ENCODE measurements at places on chromosomes 5 and 9.
A peak's percentile ranks its signal among the peaks of the same experiment; 100 is the strongest.

DNA sequence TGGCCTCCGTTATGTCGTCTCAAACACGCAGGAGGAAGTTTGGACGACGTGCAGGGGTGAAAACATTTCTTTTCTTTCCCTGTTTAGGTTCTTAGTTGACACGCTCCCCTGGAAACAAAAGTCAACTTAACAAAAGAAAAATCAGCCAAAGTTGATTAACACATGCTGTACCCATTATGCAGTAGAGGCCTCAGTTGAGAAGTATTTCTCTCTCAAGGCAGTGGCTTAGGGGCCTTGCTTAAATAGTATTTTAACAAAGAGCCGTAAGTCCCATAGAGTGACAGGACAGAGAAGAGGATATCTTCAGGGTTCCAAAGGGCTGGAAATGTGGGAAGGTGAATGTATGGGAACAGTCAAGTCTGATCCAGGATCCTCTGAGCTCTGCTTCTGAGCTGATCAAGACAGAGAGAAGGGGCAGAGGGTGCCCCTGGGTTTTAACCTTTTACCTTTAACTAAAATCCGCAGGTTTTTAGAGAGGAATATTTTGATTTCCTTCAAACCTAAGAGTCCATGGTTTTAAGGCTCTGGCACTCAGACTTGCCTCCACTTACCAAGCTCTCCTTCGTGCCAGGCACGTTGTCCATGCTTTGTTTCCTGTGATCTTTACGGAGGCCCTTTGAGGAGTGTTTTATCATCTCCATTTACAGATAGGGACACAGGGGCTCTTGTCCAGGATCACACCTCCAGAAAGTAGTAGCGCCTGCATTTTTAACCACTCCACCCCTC lies 629 bp upstream of the CD74 start:
- DNase-seq, result no peak

DNA sequence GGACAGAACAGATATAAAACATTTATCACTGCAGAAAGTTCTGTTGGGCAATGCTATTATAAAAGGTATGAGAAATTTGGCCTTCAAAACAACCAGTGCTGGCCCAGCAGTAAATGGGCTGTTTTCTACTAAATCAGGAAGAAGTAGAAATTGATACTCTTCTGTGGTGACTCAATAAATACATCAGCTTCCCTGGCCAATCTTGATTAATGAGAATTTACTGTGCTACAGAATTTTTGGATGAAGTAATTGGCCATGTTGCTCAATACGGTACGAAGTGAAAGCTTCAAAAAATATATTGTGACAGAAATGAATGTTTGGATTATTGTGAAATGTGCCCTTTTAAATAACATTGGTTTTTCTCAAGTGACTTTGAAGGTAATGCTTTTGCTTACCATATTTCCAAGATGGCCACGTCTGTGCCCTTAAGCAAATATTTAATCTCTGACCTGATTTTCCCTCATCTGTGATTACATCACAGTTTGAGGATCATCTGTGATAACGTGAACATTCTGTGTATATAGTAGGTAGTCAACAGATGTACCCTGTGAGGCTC lies 4.2 kb downstream of the DNAJA1 start:
- DNase-seq, result no peak

DNA sequence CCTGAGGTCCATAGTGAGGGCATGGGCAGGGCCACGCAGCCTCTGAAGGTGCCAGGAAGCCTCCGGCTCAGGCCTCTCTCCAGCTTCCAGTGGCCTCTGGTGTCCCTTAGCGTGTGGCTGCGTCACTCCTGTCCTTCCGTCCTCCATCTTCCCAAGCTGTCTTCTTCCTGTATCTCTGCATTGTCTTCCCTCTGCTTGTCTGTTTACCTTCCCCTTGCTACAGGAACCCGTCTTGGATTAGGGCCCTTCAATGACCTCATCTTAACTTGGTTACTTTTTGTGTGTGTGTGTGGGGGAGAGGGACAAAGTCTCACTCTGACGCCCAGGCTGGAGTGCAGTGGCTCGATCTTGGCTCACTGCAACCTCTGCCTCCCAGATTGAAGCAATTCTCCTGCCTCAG lies 14.4 kb downstream of the ASS1 start:
- DNase-seq, result no peak

- no peak for DNase-seq
Measured at GRCh38 chr5:9233035-9233434, 312.8 kb downstream of the SEMA5A start.

DNA sequence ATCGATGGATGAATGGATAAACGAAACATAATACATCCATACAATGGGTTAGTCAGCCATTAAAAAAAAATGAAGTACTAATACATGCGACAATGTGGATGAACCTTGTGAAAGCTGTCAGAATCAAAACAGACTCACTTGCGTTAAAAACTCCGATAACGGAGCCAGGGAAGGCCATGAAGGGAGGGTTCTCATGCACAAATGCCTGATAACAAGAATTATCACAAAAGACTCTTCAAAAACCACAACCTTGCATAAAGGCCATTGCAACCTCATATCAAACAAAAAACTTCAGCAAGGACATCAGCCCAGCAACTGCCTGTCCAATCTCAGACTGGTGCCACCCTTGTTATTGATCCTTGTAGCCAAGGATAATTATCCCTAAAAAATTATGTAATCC lies 13.7 kb downstream of the ERMP1 start:
- no peak for DNase-seq

DNA sequence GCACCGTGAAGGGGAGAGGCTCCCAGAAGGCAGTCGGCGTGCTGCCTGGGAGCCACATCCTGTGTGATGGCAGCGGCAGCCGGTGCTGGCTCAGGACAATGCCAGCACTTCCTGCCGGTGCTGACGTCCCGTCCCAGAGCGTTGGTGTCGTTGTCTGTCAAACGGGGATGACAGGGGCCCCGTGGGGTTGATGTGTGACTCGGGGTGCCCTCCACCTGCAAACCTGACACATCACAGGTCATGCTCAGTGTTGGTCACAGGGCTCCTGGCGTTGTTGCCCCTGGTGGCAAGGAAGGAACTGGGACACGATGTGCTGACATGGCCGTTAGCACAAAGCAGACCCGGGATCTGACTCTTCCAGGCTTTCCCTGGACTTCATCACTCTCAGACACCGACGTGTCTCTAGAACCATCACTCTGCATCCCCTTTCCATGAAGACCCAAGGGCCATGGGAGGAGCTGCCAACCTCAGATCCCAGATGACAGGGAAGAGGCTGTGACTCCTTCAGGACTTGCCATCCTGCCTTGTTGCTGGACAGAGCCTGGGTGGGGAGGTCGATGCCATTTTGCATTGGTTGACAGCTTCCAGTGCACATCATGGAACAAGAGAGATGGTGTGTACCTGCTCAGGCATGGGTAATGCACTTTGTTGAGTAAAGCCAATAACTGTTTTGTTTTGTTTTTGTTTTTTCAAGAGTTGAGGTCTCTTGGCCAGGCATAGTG lies 21.5 kb downstream of the PLPP7 start:
- DNase-seq, result peak; percentile 66

- no peak for DNase-seq
Measured at GRCh38 chr5:159409801-159410200, 79.5 kb upstream of the IL12B start.

GRCh38 chr5:181036816-181037364 lies 3.2 kb upstream of the BTNL9 start:
- DNase-seq, result no peak

DNA sequence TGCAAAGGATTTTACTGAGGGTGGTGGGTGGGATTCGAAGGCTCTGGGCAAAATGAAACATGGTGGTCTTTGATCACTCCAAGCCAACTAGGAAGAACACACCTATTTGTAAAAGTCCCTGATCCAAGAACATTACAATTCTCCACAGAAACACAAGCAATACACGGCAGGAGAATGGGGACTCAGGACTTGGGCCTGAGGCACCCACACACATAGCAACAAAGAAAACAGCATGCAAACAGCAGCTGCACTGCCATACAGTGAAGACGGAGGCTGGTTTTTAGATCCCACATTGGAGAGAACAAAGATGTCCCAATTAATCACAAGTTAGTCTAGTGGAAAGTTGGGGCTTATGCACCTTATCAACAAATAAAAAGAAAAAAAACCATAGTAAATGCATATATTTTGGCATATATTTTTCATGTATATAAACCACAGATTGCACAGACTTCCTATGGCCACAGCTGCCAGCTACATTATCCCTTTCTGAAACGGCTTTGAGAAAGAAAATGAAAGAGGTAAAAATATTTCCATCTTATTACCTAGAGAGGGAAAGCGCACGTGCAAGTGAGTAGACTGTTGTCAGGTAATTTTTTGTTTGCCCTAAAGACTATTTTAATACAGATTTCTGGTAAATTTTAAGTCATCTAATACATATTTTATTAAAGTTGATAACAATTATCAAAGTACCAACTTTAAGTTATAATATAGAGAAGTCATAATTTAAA lies 410.9 kb downstream of the BNC2 start:
- peak; percentile 19 for DNase-seq

DNA sequence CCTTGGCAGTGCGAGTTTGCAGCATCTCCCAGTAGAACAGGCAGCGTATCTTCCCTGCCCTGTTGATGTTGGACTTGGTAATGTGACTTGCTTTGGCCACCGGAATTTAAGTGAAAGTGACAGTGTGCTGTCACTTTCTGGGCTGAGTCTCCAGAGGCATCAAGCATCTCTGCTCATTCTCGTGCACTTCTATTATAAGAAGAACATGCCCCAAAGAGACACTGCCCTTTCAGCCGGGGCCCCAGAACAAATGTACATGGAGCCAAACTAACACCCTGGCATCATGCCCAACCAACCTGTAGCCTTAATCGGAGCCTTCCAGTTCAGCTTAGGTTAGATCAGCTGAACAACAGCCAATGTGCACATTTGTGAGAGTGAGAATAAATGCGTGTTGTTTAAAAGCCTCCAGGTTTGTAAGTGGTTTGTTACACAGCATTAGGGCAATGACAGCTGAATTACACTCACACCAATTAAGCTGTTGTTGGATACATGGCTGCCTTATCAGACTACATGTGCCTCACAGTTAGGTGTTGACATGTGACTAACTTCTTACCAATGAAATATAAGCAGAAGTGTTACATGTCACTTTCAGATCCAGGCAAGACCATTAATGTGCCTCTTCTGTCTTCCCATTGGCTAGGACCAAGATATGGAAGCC lies 22.1 kb upstream of the FRMD3 start:
- DNase-seq, result no peak

DNA sequence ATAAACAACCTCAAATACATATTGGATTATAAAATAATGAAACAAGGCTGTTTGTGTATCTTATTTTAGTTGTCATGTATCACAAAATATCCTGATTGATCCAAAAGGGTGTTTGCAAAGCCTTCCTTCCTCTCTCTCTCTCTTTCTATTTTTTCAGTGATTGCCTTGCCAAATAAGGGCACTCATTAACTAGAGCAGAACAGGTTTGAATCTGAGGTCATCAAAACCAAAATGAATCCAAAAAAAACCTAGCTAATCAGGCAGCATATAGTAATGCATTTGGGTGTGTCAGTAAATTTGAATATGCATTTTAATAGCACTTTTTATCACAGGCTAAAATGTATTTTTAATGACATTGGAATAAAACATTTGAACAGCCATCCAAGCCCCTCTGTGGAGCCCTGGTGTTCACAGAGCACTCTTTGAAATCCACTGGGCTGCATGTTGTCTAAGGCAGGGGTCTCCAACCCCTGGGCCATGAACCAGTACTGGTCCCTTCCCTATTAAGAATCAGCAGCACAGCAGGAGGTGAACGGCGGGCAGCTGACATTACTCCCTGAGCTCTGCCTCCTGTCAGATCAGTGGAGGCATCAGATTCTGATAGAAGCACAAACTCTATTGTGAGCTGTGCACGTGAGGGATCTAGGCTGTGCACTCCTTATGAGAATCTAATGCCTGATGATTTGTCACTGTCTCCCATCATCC lies 171.8 kb upstream of the RAI14 start:
- no peak for DNase-seq

GRCh38 chr5:137834498-137835049 lies 33.1 kb upstream of the MYOT start:
- no peak for DNase-seq

- no peak for DNase-seq
Measured at GRCh38 chr9:13089666-13090065, 189.8 kb downstream of the MPDZ start.

DNA sequence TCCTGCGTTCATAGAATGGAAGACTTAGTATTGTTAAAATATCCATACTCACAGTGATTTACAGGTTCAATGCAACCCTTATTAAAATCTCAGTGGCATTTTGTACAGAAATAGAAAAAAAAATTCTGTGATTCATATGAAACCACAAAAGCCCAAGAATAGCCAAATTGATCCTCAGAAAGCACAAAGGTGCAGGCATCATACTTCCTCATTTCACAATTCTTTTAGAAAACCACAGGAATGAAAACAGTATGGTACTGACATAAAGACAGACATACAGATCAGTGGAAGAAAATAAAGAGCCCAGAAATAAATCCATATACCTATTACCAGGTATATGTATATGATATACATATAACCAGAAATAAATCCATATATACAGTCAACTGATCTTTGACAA lies 86.8 kb upstream of the MEGF10 start:
- DNase-seq, result peak; percentile 43

GRCh38 chr5:72280581-72281069 lies 39.4 kb downstream of the MRPS27 start:
- DNase-seq, result no peak

- DNase-seq, result peak; percentile 83
Measured at GRCh38 chr9:133619791-133620190, 10.6 kb upstream of the FAM163B start.

GRCh38 chr5:170757182-170757601 lies 26.3 kb upstream of the GABRP start:
- peak; percentile 15 for DNase-seq

- no peak for DNase-seq
Measured at GRCh38 chr5:62771341-62771740, 192.7 kb downstream of the LRRC70 start.

GRCh38 chr5:68271124-68271523 lies 55.6 kb downstream of the PIK3R1 start:
- DNase-seq, result no peak

DNA sequence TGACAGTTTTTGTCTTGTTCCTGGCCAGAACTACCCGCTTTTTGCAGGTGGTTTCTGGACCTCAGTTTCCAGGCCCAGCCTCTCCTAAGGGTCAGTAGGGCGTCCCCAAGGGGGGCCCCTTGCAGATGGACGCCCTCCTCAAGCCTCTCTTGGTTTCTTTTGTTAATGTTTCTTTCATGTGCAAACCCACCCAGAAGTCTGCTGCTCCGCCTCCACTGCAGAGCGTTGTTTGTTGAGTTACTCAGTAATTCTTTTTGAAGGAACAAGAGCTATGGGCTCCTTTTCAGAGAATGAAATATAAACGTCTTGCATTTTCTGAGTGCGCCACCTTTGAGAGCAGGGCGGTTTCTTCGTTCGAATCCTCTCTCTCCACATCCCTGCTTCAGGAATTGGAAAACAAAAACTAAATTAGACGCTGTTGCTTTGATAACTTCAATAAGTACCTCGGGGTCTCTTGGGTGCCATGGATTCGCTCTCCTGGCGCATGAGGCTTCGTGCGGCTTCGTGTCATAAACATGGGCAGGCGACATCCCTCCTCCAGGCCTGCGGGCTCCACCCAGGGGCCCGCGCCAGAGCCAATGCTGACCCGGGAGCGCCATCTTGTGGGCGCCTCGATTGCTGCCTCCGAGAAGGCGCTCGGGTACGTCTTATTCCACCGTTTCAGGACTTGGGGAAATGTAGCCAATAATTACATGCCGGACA lies 38.3 kb upstream of the CKMT2 start:
- DNase-seq, result peak; percentile 88
